ENCODE measurements at places on chromosomes 5 and 9.
A peak's percentile ranks its signal among the peaks of the same experiment; 100 is the strongest.

GRCh38 chr5:32270946-32271345 lies 41.8 kb downstream of the MTMR12 start:
- no peak for DNase-seq

DNA sequence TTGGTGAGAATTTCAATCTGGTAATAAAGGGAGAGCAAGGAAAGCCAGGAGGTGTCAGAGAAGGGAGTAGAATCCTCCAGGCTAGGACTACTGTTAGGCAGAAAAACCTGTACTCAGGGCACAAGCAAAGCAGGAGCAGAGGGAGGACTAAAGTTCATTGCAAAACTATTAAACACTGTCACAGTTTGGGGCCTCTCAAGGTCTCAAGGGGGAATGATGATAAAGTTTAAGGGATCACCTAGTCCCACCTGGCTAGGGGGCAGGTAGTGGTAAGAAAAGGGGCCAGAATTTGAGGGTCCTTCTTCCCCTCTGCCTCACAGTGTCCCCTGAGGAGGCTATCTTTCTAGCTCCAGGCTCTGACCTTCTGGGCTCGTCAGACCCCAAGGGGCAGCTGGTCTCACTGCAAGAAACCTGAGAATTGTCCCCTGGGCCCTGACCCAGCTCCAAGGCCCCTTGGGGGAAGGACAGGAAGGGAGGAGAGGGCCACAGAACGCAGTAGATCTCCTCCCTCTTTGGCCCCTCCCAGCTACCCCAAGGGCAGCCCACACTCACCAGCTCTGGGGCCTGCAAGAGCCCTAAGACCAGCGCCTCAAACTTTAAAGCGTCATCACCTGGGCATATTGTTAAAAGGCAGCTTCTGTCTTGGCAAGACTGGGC lies 974 bp downstream of the CCDC69 start:
- no peak for DNase-seq

DNA sequence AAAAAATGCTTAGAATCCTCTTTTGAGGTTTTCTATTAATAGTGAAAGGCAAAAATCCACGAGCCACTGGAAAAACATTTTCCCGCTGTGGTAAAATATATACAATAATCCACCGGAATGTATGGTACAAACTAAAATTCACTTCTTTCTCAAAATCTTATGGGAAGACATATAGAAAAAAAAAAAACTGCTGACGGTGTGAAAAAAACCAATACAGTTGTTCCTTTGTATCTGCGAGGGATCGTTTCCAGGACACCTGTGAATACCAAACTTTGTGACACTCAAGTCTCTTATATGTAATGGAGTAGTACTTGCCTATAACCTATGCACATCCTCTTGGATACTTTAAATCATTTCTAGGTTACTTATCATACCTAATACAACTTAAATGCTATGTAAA lies 13.3 kb downstream of the DIRAS2 start:
- DNase-seq = no peak

GRCh38 chr9:90921104-90921503 lies 119.5 kb downstream of the SYK start:
- no peak for DNase-seq

GRCh38 chr5:90233476-90233875 lies 176.1 kb downstream of the CETN3 start:
- DNase-seq = no peak

GRCh38 chr9:23172206-23172605 lies 653.8 kb downstream of the ELAVL2 start:
- DNase-seq = no peak

- no peak for DNase-seq
Measured at GRCh38 chr5:61263072-61263471, 69.0 kb upstream of the ZSWIM6 start.

GRCh38 chr5:84017523-84018172 lies 297.0 kb upstream of the HAPLN1 start:
- no peak for DNase-seq

GRCh38 chr5:2201421-2201820 lies 318.7 kb upstream of the IRX4 start:
- no peak for DNase-seq

- DNase-seq = no peak
Measured at GRCh38 chr9:36840898-36841536, 193.1 kb downstream of the PAX5 start.

DNA sequence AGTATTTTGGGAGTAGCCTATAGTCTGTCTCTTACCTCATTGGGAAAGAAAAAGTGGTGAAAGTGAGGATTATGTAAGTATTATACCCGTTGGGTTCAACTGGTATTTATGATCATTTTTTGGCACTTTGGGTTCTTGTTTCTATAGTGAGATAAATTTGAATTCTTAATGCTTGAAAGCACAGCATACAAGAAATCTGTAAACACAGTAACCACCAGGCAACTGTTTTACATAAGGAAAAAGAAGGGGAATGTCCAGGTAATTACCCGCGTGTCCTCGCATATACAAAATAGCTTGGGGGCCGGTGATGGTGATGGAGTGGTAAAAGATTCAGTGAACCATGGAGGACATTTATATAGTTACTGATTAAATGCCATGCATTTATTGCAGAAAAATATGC lies 60.5 kb downstream of the BASP1 start:
- no peak for DNase-seq

DNA sequence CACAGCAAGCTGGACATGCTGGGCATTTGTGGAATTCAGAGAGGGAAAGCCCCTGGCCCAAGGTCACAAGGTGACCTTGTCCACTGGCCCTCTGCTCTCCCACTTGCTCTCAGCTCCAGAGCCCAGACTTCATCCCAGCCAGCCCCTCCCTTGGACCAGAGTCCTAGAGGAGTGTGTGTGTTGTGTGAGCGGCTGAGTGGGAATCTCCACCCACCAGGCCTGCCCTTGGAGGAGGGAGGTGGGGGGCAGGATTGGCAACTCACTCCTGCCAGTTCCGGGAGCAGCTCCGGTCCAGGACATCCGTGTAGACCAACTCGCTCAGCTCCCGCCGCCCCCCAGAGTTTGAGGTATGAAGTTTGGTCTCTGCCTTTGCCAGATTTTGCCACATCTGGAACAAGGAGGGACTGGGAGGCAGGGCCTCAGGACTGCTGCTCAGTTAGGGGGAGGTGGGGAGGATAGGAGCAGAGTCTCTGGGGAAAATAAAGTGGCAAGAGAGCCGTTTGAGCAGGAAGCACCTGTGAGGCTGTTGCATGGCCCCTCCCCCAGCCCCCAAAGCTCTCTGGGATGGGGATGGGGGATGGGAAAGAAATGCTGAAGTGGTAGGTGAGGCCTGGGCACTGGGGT lies 1.4 kb downstream of the MZB1 start:
- no peak for DNase-seq

DNA sequence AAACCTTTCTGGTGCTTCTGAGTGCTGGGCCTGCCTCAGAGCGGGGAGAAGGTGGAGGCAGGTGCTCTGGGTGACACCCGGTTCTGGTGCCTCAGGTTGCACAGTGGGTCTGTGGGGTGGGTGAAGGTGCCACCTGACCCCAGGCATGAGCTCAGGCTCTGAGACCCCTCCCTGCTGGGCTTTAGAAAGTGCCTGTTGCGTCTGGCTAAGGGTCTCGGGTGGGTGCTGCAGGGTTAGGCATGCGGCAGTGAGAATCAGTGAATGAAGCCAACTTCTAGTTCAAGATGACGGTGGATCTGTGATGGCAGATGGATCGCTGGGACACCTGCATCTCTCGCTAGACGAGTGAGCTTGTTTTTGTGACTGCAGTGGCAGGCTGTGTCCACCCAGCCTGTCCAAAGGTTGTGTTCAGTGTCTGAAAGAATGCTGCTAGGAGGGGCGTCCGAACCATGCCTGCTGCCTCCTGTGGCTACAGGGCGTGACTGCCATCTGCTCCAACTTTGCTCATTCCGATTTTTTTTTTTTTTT lies 5.0 kb downstream of the SQSTM1 start:
- no peak for DNase-seq

DNA sequence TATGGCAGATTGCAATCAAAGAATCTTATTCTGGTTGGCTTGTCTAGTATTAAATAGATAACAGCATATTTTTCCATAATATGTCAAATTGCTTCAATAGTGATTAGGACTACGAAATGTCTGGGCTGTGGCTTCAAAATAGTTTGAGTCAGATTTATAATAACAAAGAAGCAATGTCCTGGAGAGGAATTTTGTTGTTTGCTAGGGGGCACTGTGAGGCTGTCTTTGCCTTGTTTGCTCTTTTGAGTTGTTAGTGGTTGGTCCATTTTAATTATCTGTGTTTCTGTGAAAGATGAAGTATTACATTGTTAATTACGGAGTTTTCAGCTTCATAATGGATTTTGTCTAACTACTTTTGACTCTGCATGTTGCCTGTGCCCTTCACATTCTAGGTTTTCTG lies 713.6 kb downstream of the TLE4 start:
- no peak for DNase-seq

GRCh38 chr5:58317808-58318207 lies 142.1 kb downstream of the PLK2 start:
- DNase-seq = no peak

GRCh38 chr5:73792687-73793320 lies 166.8 kb downstream of the ARHGEF28 start:
- DNase-seq = peak; percentile 52

GRCh38 chr5:154076240-154076922 lies 37.6 kb downstream of the MFAP3 start:
- no peak for DNase-seq

Measured in right lung (tissue), 10 donors.